ENCODE measurements at places on chromosomes 3 and 15.

DNA sequence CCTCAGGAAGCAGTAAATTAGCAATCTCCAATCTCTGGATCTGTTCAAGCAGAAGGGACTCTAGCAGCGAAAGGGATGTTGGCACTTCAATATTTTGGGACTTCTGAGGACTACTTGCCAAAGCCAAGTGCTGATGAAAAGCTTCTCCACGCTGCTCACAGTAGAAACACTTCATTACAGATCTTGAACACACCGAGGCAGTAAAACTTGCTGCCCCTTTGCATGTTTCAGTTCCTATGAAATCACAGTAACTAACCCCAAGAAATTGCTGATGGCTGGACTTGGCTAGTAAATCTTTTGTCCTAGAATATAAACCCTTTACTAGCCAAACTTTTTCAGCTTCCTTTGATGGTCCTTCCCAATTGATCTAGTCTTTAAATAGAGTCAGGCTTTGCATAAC lies 750.5 kb upstream of the GRM7 start:
- no peak for DNase-seq

DNA sequence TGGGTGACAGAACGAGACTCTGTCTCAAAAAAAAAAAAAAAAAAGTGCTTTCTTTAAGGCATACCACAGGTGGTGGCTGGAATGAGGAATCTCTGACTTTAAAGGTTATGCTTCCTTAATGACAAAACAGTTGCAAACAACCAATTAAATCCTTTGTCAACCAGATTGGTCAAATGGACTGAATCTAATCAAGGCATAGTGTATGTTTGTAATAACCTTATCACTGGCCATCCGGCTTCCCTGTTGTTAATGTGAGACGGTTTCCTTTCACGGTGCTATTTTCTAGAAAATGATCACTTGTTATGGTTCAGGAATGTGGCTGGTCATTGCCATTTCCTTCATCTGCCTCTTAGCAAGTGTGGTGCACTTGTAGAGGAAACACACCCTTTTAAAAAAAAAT lies 75.9 kb downstream of the FLNB start:
- DNase-seq = no peak

GRCh38 chr3:8660175-8661118 lies 15.8 kb upstream of the SSUH2 start:
- peak; percentile 76 for DNase-seq

- DNase-seq = no peak
These were observed 13.9 kb downstream of the ARHGEF3 start for GRCh38 chr3:56787784-56788256.

DNA sequence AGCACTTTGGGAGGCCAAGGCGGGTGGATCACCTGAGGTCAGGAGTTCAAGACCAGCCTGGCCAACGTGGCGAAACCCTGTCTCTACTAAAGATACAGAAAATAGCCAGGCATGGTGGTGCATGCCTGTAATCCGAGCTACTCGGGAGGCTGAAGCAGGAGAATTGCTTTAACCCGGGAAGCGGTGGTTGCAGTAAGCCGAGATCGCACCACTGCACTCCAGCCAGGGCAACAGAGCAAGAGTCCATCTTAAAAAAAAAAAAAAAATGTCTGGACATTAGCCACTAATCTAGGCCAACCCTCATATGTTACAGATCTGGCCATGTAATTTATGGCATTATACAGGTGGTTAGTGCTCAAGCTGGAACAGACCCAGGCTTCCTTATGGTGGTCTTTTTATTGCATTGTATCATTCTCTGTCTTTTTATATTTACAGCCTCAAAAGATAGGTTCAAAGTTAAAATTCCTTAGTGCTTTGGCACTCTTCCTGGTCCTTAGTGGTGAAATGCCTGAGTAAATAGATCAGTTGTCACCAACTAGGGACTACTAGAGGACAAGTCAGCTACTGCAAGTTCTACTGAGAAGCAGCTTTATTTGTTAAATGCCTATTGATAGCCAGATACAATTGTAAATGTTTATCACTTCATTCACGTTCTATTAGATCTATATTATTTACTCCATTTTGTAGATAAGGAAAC lies 16.0 kb downstream of the STARD9 start:
- DNase-seq = no peak
